BJ (cell line): ENCODE measurements at places on chromosomes 13 and 19. TPM values are rescaled to one million over a fixed set of nuclear protein-coding genes. Genes with fewer than 3 reads are reported as not detected.

CGB7 gene
- polyA plus RNA-seq, result 0.27 and 0.28 TPM in 2 replicates

- DNase-seq, result no peak
These were observed 20.4 kb upstream of the OBI1 start for GRCh38 chr13:78679329-78679728.

ERICH6B gene
- not detected in 2 replicates for polyA plus RNA-seq

DNA sequence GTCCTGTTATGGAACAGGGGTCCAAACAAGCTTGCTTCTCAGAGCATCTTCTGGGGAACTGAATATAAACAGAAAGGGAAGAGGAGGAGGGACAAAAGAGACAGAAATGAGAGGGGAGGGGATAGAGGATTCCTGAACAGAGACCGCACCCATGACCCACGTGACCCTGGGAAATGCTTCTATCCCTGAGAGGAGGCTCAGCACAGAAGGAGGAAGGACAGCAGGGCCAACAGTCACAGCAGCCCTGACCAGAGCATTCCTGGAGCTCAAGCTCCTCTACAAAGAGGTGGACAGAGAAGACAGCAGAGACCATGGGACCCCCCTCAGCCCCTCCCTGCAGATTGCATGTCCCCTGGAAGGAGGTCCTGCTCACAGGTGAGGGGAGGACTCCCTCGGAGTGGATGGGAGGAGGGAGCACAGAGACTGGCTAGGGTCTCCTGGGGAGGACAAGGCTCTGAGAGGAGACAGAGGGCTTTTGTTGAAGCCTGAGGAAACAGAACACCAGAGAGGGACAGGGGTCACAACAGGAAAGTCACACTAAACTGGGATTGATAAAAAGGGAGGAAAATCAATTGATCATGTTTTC is at the start of gene CEACAM6:
TSS of gene CEACAM6 (plus strand) at position 203 of the 586 bp plus-strand sequence. CDS start at position 312, 109 bp downstream.
- DNase-seq, result no peak

GRCh38 chr19:51461723-51462161 is 3.5 kb upstream of the SIGLEC8 start:
- no peak for DNase-seq

DNA sequence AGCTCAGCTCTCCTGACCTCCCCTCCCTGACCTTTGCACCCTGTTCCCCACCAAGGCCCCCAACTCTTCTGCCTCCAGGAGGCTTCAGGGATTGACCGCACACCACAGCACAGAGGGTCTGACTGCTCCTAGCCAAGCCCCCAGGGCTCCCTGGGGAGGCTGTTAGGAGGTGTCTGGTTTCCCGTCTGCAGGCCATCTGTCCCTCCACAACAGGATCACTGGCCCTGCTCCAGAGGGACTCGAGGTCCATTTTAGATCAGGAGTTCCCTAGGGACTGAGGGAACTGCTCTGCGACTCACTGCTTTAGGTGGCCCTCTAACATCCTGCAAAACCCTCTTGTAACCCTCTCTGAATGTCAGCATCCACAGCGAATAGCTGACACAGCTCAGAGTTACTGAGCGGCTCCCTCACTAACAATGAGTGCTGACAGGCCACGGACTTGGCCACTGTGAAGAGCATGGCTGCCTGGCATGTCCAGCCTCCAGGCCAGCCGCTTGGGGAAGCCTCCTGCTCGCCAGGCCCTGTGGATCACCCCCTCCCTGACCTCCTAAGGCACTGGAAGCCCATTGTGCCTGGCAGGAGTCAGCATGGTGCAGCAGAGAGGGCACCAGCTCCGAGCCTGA is 17.7 kb downstream of the GRIK5 start:
- no peak for DNase-seq

DNA sequence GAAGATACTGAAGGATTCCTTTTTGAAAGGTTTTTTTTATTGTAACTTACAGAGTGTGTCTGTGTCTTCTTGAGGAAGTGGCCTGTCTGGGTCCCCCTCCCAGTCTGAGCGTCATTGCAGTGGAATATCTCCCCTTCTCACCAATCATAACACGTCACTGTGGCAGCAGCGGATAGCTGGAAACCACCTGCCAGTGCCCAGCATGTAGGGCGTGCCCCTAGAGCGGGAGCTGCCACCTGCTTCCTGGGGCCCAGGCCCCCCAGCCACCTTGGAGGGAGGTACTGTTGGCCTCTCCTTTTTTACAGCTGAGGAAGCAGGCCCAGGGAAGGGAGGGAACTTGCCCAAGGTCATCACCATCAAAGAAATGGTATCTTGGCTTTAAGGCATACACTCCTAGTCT is 4.6 kb upstream of the DNM2 start:
- DNase-seq, result no peak

RFXAP gene
- polyA plus RNA-seq, result 1.7 and 3.3 TPM in 2 replicates

KLK4 gene
- polyA plus RNA-seq, result not detected in 2 replicates

- no peak for DNase-seq
These were observed 17.2 kb downstream of the PKN1 start for GRCh38 chr19:14450168-14450874.

TSHZ3 gene
- polyA plus RNA-seq, result 3.6 and 5.1 TPM in 2 replicates

DNA sequence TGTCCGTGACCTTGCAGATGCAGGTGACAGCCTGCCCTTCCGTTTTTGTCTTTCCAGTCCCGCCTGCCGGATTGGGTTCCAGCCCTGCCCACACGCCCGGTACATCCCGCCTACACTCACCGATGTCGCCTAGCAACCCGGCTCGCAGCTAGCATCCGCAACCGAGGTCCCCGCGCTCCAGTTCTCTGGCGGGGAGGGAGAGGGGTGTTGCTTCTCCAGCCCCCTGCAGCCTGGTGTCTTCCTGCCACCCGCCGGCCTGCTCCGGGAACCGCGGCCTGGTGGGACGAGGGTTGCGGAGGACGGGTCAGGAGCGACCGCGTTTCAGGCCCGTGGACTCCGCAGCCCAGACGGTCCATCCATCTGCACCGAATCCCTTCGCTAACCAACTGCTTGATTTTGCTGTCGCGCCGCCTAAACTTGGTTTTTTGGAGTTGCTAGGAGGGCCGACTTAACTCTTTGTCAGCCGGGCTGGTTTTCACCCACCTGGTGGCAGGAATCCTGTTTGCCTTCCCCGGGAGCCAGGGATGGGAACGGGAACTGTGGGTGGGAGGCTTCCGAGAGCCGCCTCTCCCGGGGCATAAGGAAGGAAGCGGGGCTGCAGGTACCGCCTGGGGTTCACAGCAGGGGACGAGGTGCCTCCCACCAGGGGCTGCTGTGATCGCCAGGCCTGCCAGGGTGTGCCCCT is 15.4 kb upstream of the MATK start:
- no peak for DNase-seq

DNA sequence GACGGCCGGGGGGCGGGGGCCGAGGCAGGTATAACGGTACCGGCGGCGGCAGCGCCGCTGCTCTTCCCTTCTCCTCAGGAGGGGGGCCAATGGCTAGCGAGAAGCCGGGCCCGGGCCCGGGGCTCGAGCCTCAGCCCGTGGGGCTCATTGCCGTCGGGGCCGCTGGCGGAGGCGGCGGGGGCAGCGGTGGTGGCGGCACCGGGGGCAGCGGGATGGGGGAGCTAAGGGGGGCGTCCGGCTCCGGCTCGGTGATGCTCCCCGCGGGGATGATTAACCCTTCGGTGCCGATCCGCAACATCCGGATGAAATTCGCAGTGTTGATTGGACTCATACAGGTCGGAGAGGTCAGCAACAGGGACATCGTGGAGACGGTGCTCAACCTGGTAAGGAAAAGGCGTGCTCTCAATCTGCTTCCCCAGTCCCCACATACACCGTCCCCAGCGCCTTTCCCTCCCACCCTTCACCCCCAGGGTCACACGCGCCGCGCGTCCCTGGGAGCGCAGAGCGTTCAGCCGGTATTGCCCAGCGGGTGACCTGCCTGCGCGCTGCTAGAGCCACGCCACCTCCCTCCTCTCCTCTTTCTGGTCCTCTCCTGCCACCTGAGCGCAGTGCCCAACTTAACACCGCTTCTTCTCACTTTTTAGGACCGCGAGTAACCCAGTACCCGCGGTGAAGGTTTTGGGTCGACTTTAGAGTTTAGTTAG is 814 bp downstream of the NBEA start:
- DNase-seq, result no peak

DNA sequence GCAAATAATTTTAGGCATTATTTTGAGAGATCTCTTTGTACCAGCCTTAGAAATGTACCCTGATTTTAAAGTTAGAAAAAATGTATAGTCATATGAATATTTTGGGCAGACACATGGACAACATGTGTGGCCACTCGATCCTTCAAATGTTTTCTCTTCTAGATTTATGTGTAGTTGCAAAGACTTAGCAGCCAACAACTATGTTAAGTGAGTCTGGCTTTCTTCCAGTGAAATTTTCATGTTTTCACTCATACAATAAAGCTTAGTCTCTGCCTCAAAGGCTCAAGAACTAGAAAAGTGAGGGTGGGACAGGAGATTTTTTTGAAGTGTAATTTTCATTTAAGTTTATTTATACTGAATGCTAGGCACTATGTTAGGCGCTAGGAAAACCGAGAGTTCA is 207.7 kb upstream of the DACH1 start:
- DNase-seq, result no peak

PRKACA gene
- polyA plus RNA-seq, result 15.6 and 35.4 TPM in 2 replicates

DNA sequence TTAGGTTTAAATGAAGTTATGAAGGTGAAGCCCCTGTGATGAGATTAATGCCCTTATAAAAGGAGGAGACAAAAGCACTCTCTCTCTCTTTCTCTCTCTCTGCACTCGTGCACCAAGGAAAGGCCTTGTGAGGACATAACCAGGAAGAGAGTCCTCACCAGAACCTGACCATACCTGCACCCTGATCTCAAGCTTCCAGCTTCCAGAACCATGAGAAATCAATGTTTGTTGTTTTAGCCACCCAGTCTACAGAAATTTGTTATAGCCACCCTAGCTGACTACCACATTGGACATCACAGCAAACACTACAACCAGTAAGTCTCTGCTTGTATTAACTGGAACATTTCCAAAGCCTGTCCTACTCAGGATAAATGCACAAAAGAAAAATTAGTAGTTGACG is 34.7 kb upstream of the WDFY2 start:
- no peak for DNase-seq

GPR42 gene
- not detected in 2 replicates for polyA plus RNA-seq

- DNase-seq, result no peak
These were observed 43.7 kb upstream of the F7 start for GRCh38 chr13:113061796-113062425.

DNA sequence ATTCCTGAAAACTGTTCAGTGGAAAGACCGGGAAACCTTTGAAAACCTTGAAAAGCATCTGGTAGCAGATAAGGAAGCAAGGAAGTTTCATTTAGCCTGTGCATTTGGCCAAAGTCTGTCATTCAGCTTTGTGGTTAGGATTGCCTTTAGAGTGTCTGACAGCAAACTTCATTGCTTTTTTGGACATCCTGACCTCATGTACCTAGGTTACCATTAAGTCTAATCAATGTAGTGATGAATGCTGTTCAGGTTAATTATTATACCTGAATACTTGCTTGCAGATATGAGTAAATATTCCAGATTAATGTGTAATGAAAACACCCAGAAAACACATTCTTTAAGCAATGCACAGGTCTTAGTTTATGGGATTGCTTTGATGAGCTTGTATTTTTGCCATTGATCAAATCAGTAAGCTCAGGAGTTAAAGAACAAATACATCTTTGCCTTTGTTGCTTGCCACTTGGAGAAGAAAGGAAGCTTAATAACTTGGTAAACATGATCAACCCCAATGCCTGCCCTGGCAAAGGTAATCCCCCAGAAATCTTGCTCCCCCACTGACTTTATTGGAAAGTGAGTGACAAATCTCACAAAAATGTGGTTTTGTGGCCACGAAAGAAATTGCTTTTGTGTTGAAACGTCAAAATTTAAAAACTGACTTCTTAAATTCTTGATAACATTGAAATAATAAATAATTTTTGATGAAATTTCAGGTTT is 87.4 kb downstream of the SLC15A1 start:
- no peak for DNase-seq

DNA sequence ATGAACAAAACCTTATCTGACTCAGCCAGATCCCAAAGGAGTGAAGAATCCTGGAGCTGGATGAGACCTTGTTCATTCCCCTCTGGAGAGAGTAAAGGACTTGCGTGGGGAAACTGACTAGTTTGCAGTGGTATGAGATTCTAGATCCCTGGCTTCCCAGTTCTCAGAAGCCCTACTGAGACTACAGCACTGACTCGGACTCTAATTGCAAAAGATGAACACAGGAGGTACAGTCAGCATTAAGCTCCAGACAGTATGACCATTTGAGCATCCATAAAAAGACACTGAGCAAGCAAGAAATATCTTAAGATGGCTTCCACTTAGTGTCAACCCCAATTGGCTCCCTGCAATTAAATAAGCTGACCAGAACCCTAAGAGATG is 6.8 kb downstream of the ZC3H4 start:
- DNase-seq, result no peak

- DNase-seq, result no peak
These were observed 12.3 kb downstream of the ELSPBP1 start for GRCh38 chr19:48006762-48007161.

DNA sequence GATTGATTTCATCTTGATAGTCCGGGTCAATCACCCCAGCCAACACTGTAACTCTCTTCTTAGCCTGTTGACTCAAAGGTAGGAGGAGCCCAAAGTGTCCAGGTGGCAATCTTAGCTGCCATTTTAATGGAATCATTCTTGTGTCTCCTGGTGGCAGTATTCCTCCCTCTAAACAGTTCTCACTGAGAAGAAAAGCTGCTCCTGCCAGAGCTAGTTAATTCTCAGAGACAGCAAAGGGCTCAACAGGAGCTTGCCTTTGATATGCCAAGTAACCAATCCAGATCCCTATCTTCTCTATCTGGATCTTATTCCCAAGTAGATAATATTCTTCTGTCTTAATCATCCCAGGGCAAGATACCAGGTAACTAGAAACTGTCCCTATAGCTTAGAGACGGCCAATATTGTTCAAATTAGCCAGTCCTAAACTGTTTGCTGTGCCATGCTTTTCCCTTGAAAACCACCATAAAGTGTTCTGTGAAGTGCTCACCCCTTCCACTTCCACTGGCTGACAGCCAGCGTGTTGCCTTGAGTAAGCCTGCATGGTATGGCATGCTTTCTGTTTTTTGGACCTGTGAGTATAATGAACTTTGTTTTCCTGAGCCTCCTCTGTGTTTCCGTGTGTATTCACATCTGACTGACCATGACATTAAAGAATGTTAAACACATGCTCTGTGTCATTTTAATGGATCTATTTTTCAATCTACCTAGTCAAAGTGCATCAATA is 463.7 kb upstream of the SLITRK5 start:
- DNase-seq, result no peak

- no peak for DNase-seq
These were observed 4.8 kb downstream of the EMP3 start for GRCh38 chr19:48330012-48330681.
